ENCODE measurements at places on chromosomes 3 and 15.
A peak's percentile ranks its signal among the peaks of the same experiment; 100 is the strongest.

- DNase-seq = no peak
These were observed 30.7 kb downstream of the TRPC1 start for GRCh38 chr3:142754494-142754893.

DNA sequence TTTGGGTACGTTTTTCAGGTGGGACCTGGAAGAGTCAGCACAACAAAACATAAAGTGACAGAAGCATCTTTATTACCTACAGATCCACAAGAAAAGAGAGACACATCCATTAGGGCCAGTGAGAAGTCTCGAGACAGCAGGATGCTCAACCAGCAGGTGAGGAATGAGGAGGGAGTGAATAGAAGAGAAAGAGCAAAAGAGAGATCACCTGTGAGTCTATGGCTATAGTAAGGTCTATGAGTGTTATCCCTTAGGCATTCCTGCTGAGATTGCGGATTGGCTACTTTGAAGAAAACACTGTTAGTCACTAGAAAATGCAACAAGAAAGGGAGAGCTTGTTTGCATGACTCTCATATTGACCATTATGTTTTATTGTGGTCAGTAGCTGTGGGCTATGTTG lies 1556.2 kb upstream of the GBE1 start:
- DNase-seq = no peak

DNA sequence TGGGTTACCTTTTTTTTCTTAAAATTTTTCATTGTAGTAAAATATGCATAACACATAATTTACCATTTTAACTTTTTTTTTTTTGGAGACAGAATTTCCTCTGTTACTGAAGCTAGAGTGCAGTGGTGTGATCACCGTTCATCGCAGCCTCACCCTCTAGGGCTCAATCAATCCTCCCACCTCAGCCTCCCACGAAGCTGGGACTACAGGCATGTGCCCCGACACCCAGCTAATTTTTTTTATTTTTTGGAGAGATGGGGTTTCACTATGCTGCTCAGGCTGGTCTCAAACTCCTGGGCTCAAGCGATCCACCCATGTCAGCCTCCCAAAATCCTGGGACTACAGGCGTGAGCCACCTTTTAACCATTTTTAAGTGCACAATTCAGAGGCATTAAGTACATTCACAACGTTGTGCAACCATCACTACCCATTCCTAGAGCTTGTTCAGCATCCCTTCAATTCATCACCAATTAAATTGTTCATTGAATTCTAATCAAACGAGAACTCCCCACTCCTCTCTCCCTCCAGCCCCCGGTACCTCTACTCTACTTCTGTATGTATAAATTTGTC lies 44.6 kb downstream of the BHLHE40 start:
- DNase-seq = no peak

GRCh38 chr3:126394179-126394976 lies at the start of gene CFAP100:
CFAP100 (plus strand) TSS chr3:126394909; CDS start chr3:126396001, 1,092 bp downstream.
- DNase-seq = no peak

DNA sequence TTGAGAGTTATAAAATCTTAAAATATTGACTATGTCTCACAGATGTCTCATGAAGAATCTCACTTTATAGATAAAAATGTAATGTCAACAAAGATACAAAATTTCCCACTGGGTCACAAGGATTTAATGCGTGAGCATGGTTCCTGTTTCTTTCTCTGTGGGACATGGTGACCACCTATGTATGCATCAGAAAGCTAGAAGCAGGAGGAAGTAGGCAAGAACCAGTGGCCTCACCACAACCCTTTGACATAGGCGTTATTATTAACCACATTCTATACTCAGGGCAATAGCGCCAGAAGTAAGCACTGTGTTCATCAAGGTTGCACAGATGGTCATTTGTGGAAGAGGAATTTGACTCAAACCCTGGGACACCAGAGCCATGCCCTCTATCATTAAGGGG lies 11.7 kb upstream of the ADAMTS17 start:
- no peak for DNase-seq

DNA sequence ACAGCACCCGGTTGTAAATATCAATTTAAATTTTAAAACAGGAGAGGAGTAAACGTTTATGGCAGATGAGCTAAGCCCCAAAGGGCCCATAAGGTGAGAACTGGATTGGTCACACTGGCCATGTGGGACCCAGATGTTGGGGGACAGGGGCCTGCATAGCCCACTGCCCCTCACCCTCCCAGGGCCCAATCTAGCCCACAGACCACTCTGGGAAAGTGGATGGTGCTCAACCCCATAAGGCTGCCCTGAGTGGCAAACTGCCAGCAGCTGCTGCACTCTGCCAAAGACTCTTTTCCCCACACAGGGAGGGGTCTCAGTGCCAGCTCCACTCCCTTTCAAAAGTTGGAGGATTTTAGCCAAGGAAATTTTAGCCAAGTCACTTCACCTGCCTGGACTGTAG lies 42.5 kb downstream of the CCDC12 start:
- DNase-seq = no peak

GRCh38 chr3:168431491-168431890 lies 335.8 kb upstream of the GOLIM4 start:
- DNase-seq = no peak

DNA sequence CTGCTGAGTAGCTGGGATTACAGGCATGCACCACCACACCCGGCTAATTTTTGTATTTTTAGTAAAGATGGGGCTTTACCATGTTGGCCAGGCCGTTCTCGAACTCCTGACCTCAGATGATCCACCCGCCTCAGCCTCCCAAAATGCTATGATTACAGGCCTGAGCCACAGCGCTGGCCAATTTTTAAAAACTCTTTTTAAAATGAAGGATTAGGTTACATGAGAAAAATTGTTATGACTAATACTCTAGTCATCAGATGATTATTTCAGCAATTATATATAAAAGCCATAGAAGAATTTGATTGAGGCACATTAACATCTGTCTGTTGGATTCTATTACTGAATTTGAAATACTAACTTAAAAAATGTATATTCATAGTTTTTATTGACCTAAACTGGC lies 134.1 kb upstream of the MNS1 start:
- DNase-seq = no peak

- no peak for DNase-seq
These were observed 711.0 kb downstream of the MECOM start for GRCh38 chr3:168952551-168952950.

DNA sequence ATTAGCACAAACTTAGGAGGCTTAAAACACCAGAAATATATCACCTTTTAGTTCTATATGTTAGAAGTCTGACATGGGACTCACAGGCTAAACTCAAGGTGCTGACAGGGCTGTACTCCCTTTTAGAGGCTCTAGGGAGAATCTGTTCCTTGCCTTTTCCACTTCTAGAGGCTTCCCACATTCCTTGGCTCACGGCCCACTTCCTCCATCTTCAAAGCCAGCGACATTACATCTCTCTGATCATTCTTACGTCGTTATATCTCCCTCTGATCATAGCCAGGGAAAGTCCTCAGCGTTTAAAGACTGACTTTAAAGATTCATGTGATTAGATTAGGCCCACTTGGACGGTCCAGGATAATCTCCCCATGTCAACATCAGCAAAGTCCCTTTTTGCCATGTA lies 166.3 kb downstream of the GREM1 start:
- DNase-seq = no peak

GRCh38 chr3:4704552-4704951 lies 211.4 kb downstream of the ITPR1 start:
- DNase-seq = no peak

DNA sequence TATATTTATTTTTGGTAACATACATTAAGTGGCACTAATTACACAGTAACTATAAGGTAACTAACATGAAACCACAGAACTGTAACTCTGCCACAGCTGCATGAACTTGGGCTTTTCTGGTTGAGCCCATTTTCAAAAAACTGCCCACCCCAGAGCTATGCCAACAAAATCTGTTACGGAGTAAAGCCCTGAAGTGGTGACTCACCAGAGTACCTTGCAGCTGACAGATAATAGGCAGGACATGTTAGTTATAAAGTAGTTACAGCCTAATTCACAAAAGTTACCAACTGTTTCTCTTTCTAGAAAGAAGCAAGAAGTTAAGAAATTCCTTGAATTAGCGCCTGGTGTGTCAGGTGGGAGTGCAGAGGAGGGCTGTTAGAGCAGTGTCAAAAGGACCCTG lies 1.5 kb upstream of the GPX1 start:
- no peak for DNase-seq

DNA sequence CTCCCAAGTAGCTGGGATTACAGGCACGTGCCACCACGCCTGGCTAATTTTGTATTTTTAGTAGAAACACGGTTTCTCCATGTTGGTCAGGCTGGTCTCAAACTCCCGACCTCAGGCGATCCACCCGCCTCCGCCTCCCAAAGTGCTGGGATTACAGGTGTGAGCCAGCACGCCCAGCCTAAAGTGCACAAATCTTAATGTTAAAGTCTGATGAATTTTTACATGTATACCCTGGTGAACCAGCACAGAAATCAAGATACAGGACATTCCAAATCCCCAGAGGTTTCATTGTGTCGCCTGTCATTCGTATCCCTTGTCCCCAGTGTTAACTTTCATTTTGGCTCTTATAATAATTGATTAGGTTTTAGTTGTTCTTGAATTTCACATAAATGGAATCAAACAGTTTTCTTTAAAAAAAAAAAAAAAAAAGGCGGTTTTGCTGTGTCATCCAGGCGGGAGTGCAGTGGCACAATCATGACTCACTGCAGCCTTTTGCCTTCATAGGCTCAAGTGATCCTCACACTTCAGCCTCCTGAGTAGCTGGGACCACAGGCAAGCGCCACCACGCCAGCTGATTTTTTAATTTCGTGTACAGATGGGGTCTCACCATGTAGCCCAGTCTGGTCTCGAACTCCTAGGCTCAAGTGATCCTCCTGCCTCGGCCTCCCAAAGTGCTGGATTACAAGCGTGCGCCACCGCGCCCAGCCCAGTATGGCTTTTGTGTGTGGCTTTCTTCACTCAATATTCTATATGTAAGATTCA lies 1.5 kb upstream of the TM4SF19 start:
- peak; percentile 65 for DNase-seq

DNA sequence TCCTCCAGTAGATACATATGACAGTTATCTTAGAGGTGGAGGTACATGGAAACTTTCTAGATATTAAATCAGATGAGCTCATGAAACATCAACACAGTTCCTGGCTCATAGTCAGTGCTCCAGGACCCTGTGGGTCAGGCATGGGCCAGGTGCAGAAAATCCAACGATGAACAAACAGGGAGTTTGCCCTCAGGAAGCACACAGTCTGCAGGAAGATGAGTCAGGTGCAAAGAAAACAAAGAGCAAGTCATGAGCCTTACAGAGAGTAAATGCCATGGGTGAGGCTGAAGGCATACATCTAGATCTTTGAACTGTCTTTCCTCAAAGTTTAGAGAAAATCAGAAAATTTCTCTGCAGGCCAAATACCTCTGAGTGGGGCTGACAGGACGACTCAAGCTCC lies 184.2 kb upstream of the TPM1 start:
- DNase-seq = no peak

DNA sequence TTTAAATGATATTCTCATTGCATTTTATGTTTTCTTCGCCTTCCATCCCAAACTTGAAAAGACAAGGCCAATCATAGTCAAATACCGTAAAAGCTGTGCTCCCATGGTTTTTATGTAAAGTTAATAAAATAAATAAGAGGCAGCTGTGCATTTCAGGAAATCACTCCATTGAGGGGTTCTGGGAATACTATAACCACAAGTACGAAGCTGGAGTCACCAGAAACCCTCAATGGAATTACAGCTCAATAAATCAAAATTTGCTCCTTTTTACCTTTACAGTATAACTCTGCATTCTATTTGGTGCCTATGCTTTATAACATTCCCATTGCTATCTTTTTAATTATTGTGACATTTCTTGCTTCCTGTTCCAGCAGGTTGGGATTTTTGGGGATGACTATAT lies 77.2 kb downstream of the C3orf38 start:
- no peak for DNase-seq

- DNase-seq = no peak
These were observed 56.8 kb downstream of the CMSS1 start for GRCh38 chr3:99874237-99875002.

DNA sequence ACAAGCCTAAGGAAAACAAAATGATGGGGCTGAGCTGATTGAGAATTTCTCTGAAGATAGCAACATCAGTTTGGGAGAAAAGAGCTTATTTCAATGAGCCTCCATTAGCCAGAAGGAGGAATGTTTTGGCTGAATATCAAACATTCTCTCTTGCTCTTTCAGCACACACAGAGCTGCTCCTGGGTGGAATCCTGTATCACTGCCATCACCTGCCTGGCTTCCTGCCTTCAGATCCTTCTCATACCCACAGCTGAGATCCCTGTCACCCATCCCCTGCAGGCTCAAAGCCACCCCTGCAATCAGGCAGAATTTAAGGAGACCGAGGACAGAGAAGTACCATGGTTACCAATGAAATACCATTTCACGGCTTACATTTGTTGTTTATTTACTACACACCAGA lies 27.2 kb upstream of the SYN2 start:
- no peak for DNase-seq

DNA sequence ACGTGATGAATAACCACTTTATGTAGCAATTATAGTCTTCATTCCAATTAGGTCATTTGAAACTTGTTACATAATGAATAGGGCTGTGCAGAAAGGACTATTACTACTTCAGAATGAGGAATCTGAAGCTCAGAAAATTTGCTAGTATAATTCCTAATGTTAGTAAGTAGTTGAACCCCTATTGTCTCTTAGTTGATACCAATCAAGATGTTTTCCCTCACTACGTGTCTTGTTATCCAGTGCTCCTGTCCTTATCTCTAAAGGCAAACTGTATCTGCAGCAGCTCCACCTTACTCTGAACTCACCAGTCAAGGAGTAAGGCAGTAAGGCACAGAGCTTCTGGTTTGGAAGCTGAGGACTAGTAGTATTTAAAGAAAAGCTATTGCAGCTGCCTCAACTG lies 32.0 kb downstream of the RAB11A start:
- no peak for DNase-seq

- DNase-seq = no peak
These were observed 17.1 kb downstream of the ARPP19 start for GRCh38 chr15:52551762-52552161.

- no peak for DNase-seq
These were observed 2.6 kb downstream of the SLMAP start for GRCh38 chr3:57758686-57759085.

GRCh38 chr15:77567202-77567601 lies 65.5 kb downstream of the LINGO1 start:
- DNase-seq = no peak

- DNase-seq = peak; percentile 83
These were observed 24.3 kb upstream of the IL12A start for GRCh38 chr3:159964166-159964973.

- DNase-seq = no peak
These were observed 23.4 kb downstream of the BDH1 start for GRCh38 chr3:197532388-197532787.

GRCh38 chr3:104648823-104649222 lies 717.9 kb upstream of the ALCAM start:
- DNase-seq = no peak

GRCh38 chr3:127783642-127784160 lies 38.6 kb downstream of the MGLL start:
- no peak for DNase-seq

All from PC-9 (cell line).